Activated naive CD4-positive, alpha-beta T cell treated with anti-CD3 and anti-CD28 coated beads, Interleukin-2, amount 50 U/mL, for 16 hours (primary cell): ENCODE measurements at places on chromosomes 11 and 22.

DNA sequence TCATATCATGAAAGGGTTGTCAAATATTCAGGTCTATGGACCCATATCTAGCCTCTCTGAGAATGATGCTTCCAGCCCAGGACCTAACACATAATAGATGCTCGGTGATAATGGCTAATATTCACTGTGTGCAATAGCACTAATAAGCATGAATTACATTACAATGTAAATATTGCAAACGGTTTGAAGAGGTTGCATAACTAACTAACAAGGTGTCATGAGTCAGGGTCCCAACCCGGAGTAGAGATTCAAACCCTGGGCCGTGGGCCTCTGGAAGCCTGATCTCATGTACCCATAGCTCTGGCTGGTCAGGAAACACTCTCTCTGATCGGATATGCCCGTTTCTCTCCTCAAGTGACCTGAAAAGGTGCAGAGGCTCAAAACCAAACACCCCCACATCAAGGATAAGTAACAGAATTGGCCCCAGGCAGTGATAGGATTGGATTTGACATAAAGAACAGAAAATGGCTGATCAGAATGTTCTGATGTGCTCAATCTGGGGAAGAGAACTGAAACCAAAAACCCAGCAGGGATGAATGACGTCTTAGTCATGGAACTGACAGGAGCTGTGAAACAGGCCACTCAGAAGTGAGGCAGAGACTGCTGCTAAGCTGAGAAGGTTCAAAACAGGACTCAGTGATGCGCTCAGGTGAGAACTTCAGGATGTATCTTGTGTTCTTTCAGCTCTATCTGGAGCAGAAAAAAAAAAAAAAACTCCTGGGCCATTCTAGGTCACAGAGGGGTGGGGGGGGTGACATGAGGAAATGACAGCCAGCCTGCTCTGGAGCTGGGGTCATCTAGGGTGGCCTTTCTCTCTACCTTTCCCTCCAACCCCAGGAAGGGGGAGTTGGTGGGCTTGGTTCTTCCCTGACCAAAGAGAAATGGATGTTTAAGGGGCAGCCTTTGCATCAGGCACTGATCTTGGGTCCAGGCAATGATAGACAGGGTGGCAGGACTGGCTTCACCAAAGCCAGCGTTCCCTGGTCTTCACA lies 6.6 kb upstream of the KCTD17 start:
- no peak for DNase-seq

GRCh38 chr11:45104006-45104789 lies 42.2 kb upstream of the PRDM11 start:
- no peak for DNase-seq

GRCh38 chr11:36540998-36541397 lies 26.8 kb upstream of the RAG1 start:
- DNase-seq = no peak

DNA sequence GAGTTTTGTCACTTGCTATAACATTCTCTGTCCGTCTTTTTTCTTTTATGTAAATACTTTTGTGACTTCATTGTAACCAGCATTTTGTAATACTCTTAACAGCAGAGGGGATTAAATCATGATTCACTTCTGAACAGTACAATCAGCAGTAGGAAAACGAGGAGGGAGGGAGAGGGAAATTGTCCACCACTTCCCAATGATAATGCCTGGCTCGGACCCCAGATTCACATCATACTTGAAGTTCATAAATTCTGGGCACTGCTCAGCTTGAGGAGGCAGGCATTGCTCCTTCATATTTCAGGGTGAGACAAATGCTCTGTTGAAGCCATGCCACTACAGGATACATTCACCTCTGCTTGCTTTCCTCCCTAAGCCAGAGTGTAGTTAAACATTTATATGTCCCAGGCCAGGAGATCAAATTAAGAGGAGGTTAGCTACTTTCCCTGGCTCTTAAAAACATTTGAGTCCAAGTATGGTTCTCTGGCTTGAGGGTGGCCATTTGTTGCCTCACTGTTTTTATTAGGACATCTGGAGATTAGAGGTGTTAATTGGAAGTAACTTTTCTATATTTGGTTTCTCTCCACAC lies 129.0 kb upstream of the LDLRAD3 start:
- DNase-seq = no peak

DNA sequence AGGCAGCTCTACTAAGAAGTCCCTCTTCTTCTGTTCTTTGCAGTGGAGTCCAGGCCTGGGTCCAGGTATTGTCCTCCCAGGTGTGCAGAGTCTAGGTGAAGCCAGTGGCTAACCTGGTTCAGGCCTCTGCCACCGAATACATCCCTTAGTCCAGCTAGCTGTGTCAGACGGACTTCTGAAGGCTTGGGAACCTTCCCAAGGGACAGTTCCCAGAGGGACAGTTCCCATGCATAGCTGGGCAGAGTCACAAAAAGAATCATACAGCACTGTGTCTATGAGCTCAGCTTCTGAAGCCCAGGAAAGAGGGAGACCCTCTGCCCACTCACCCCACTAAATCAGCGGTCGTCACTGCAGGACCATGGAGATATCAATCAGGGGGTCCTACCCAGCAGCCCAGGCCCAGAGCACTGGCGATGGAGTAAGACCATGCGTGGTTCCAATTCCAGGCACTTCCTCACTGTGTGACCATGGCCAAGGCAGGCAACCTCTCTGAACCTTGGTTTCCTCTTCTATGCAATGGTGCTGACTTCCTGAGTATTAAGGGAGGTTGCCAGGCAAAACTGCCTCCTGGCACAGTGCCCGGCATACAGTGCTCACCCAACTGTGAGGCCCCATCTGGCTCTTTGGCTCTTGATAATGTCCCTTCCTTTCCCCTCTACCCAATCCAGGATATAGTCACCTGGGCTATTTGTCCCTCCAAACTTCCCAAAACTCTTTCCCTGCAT lies 3.4 kb downstream of the MS4A10 start:
- no peak for DNase-seq

DNA sequence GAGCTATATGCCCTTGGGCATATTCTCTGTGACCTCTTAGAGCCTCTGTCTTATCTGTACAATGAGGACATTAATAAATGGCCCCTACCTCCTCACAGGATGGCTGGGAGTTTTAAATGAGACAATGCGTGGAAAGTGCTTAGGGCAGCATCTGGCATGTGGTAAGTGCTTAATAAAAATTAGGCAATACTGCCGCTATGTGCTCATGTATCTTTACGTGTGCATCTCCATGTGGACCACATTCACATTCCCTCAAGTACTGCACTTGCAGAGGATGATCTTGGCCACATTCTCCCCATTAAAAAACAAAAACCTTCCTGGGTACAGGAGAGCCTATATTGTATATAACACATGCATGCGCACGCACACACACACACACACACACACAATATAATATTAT lies 19.1 kb upstream of the BSX start:
- no peak for DNase-seq

DNA sequence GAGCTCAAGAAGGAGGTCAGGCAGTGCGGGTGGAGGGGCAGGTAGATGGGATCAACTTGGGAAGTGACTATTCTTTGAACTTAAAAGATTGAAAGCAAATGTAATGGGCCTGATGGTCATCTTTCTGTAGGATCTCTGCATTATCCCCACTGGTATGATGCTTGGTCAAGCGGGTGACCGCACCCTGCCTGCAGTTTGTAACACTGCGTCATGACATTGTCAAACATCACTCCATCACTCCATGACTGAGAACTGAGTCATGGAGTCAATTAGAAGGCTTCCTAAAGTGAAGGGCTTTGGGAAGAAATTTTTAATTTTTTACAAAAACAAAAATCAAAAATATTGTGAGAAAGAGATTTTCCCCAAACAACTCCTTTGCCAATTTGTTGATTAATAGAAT lies 62.4 kb upstream of the BMAL1 start:
- no peak for DNase-seq

GRCh38 chr11:130219148-130219547 lies 59.6 kb downstream of the ST14 start:
- no peak for DNase-seq

GRCh38 chr11:95072948-95073347 lies 6.2 kb downstream of the SRSF8 start:
- no peak for DNase-seq

GRCh38 chr22:40955571-40955970 lies 4.4 kb downstream of the RBX1 start:
- no peak for DNase-seq

GRCh38 chr11:75639762-75640181 lies 29.1 kb downstream of the MAP6 start:
- no peak for DNase-seq

DNA sequence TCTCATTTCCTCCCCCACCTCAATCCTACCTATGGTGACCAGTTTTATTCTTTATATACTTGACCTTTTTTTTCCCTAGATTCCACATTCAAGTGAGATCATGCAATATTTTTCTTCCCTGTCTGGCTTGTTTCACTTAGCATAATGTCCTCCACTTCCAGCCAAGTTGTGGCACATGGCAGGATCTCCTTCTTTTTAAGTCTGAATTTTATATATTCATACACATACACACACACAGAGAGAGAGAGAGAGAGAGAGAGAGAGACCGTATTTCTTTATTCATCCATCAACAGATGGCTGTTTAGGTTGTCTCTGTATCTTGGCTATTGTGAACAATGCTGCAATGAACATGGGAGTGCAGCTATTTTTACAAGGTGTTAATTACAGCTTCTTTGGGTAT lies 1.4 kb downstream of the POU2AF2 start:
- no peak for DNase-seq

- no peak for DNase-seq
Measured at GRCh38 chr22:30275625-30276024, 9.0 kb upstream of the OSM start.

- DNase-seq = no peak
Measured at GRCh38 chr11:68481579-68482240, 21.2 kb downstream of the PPP6R3 start.

GRCh38 chr22:17705546-17705945 lies 67.0 kb downstream of the BCL2L13 start:
- DNase-seq = no peak

GRCh38 chr22:41526830-41527799 lies 17.2 kb downstream of the POLR3H start:
- peak; percentile 72 for DNase-seq

DNA sequence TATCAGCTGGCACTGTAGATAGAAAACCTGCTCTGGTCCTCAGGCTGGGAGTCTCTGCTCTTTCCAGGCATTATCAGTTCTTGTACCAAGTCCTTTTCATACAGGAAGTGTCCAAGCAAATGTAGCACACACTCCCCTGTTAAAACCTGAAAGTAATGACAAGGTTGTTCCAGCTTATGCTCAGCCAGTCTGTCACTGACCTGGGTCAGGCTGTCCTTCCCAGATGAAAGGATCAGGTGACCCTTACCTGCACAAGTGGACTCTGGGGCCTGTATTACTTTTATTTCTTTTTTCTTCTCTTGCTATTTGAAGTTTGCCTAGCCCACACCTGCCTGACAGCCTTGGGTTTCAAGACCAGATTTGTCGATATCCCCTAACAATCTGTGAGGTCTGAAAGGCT lies 156.3 kb upstream of the SESN3 start:
- no peak for DNase-seq

DNA sequence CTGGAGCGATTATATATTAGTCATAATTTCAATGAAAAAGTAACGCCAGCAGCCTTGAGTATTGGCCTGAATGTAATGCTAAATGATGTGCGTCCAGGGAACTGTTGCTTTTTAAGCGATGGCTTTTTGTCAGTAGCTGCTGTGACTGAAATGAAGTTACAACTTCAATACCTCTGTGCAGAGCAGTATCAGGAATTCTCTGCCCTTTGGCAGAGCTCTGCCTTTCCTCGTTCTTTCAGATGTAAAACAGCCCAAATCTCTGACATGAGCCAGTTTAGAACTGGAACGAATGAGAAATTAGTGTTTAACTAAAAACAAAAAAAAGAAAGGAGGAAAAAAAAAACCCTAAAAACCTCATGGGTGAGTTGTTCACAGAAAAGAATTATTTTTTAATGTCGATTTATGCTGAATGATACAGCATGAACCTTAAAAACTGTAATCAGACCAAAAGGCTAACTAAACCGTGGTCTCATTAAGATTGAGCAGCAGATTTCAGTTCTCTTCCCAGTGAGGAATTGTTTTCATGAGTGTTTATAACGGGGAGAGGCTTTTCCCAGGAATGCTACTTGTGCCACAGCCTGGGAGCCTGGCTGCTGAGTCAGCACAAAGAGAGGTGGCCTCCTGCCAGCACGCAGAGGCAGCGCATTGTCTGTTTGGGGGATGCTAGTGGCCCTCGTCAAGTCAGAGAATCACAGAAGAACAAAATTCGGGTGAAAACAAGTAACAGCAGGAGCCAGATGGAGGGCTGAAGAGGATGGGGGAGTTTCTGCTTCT lies 146.2 kb upstream of the RASSF10 start:
- DNase-seq = no peak

GRCh38 chr22:32661737-32662586 lies 139.5 kb upstream of the TIMP3 start:
- DNase-seq = no peak

DNA sequence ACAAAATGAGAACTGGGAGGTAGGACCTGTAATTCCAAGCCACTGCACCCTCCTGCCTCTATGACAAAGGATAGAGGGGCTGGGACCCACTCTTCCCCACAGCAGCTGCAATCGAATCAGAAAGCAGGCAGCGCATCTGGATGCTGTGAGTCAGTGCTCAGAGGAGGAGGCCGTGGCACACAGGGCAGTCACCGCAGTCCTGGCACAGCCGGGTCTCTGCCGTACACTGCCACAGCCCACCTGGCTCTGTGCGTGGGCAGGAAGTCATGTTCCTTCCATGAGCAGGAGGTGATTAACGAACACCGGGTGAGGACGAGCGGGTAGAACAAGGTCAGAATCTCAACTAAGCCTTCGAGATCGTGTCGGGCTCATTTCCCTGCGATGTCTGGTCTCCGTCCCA lies 30.2 kb upstream of the PPFIA1 start:
- no peak for DNase-seq

- no peak for DNase-seq
Measured at GRCh38 chr22:19816372-19817119, 38.1 kb downstream of the GNB1L start.

DNA sequence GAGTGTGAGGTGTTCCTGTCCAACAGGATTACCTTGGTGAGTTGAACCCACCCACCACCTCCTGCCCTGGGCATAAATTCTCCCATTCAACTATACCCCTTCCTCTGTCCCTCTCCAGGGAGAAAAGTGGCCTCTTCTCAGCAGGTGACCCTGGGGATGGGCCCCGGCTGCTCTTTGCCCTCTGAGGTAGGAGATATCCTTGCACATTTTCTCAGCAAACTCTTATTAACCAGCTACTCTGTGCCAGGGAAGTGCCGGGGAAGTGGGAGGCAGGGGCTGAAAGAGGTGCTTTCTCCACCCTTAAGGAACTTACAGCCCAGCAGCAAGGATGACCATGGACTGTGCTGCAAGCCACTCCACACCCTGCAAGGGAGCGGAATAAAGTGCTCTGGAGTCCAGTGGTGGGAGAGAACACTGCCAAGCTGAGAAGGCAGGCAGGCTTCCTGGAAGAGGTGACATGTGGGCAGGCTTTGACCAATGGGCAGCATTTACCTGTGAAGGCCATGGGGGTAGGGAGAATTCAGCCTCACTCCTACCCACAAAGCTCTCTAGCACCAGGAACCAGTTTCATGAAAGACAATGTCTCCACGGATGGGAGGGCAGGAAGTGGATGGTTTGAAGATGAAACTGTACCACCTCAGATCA lies 21.9 kb upstream of the OAF start:
- DNase-seq = no peak

- DNase-seq = no peak
Measured at GRCh38 chr11:8610532-8611116, 16.6 kb upstream of the STK33 start.

- DNase-seq = no peak
Measured at GRCh38 chr11:114158421-114158820, 98.9 kb downstream of the ZBTB16 start.
